Posterior vena cava (tissue), 2 donors: ENCODE measurements at places on chromosomes 6 and 20. TPM values are rescaled to one million over a fixed set of nuclear protein-coding genes. Genes with fewer than 3 reads are reported as not detected.

BACH2 gene
- 3.9 TPM for total RNA-seq

FAM209A gene
- not detected for total RNA-seq

DNA sequence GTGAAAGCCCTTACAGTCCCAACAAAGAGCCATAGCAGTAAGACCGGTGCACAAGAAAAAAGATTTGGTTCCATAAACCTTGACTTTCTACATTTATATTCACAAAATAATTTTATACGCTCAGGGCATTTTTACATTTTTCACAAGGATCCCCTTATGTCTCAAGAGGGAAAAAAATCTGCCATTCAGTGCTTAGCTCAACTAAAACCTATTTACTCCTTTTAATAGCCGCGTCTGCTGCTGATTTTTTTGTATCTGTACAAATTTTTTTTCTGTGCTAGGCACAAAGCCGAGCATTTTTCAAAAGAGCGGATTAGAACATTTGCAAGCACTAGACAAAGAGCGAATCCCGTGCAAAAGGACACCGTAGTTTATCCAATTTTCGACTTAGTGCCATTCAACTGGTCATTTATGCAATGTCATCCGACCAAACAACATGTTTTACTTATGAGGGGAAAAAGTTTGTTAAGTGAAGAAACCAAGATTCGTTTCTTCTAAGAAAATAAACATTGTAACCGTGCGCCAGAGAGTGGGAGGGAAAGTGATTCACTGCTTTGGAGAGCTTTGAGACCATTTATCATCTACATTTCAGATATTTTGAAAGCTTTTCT is 3.7 kb downstream of the TFAP2D start:
- DNase-seq: no peak

FABP7 gene
- total RNA-seq: not detected

- DNase-seq: no peak
These were observed 206.7 kb upstream of the JARID2 start for GRCh38 chr6:15039136-15039535.

SLC22A2 gene
- 0.43 TPM for total RNA-seq
